GM20000 (cell line): ENCODE measurements at places on chromosomes 16 and 17.

- no peak for DNase-seq
Measured at GRCh38 chr16:75565640-75566039, 539 bp upstream of the GABARAPL2 start.

GRCh38 chr16:51267681-51268080 lies 116.6 kb upstream of the SALL1 start:
- no peak for DNase-seq

DNA sequence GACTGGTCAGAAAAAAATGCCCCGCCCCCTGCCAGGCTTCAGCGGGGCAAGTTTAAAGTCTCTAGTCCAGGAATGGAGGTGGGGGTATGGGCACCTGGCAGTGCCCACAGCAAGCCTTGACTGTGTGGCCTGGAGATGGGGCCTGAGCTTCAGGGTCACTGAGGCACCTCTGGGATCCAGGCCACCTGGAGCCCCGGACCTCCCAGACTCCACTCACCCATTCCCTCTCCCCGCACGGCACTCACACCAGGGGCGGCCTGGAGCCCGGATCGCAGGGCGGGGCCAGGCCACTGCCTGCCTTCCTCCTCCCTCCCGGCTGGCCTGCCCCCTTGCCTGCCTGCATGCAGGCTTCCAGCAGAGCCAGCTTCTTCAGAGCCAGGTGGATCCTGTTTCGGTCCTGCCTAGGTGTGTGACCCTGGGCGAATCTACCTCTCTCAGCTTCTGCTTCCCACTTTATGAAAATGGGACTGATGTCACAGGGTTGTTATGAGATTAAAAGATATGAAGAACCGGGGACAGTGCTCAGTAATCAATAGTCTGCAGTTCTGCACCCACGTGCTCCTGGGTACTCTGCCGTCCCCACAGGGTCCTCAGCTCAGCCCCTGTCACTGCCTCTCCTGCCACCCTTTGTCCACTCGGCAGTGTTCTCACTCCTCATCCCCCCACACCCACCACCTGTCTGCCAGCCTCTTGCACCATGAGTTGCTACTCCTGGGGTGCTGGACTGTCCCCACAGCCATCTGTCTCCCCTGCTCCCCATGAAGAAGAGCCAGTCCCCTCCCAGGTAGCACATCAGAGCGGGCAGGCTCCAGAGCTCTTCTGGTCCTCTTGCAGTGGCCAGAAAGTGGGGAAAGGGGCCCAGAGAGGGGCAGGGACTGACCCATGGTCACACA lies 1.2 kb upstream of the TCAP start:
- no peak for DNase-seq

GRCh38 chr16:56615353-56615752 lies 7.0 kb downstream of the MT2A start:
- DNase-seq: no peak

GRCh38 chr17:80822700-80823410 lies 168.8 kb upstream of the CHMP6 start:
- no peak for DNase-seq

DNA sequence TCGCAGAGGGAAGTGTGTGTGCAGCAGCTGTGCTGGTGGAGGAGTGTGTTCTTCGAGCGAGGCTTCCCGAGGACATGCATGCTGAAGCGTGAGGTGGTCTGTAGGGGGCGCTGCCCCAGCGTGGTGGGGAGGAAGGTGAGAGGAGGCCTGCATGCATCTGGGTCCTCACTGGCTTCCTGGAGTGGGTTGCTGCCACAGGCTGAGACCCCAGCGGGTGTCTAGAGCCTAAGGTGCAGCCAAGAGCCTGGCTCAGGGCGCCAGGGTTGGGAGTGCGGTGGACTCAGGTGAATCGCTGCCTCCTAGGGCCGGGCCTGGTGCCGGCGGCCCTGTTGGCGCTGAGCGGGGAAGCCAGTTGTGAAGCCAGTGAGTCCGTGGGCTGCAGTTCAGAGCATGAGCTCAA lies 7.5 kb upstream of the HSD3B7 start:
- no peak for DNase-seq
